ENCODE measurements at places on chromosomes 2 and 18. TPM values are rescaled to one million over a fixed set of nuclear protein-coding genes. Genes with fewer than 3 reads are reported as not detected.

GRCh38 chr2:226892729-226893128 lies 56.9 kb downstream of the RHBDD1 start:
- H3K27me3 ChIP-seq, result no peaks in the 10 kb centered on the region
- no peaks in the 10 kb centered on the region for H3K4me1 ChIP-seq
- no peak overlapping the region for H3K27ac ChIP-seq
- no peak for DNase-seq
- H3K4me3 ChIP-seq, result no peak overlapping the region

DNA sequence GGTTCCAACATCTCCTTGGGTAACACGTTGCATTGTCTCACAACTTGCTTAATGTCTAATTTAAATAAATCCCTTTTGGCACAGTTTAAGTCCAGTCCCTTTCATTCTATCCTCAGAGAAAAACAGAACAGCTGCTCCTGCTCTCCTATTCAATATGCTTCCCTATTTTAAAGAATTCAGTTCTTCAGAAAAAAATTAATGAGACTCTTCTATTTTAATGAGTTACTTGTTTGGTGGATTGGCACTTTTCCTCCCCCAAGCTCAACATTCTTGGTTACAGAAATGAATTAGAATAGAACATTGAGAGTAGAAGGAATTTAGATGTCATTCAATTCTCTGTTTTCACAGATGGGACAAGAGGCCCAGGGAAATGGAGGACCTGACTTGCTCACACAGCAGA lies 116.9 kb upstream of the ATP8B1 start:
- H3K4me1 ChIP-seq, result peaks cover 28% of the 10 kb centered on the region
- no peaks in the 10 kb centered on the region for H3K36me3 ChIP-seq
- no peaks in the 10 kb centered on the region for H3K27me3 ChIP-seq
- no peak for DNase-seq
- H3K27ac ChIP-seq, result no peak overlapping the region

The NCKAP5 gene
- total RNA-seq, result not detected

The PIEZO2 gene
- 27.2 TPM for total RNA-seq

- no peak overlapping the region for H3K4me3 ChIP-seq
- no peak for DNase-seq
- no peaks in the 10 kb centered on the region for H3K4me1 ChIP-seq
- no peaks in the 10 kb centered on the region for H3K27me3 ChIP-seq
Observed at GRCh38 chr2:124832521-124832920, 807.4 kb downstream of the CNTNAP5 start.
